Naive B cell (primary cell): ENCODE measurements at places on chromosomes 11 and 22. TPM values are rescaled to one million over a fixed set of nuclear protein-coding genes. Genes with fewer than 3 reads are reported as not detected.

SLC22A6 gene
- polyA plus RNA-seq = not detected

CDC42BPG gene
- polyA plus RNA-seq = 0.25 TPM

CEND1 gene
- not detected for polyA plus RNA-seq

DERL3 gene
- polyA plus RNA-seq = 27.3 TPM

TMEM45B gene
- not detected for polyA plus RNA-seq

PDHX gene
- polyA plus RNA-seq = 19.8 TPM

PNPLA5 gene
- not detected for polyA plus RNA-seq

FIBIN gene
- polyA plus RNA-seq = not detected

C11orf87 gene
- not detected for polyA plus RNA-seq

PIK3IP1 gene
- polyA plus RNA-seq = 190 TPM

SYT9 gene
- not detected for polyA plus RNA-seq

DNA sequence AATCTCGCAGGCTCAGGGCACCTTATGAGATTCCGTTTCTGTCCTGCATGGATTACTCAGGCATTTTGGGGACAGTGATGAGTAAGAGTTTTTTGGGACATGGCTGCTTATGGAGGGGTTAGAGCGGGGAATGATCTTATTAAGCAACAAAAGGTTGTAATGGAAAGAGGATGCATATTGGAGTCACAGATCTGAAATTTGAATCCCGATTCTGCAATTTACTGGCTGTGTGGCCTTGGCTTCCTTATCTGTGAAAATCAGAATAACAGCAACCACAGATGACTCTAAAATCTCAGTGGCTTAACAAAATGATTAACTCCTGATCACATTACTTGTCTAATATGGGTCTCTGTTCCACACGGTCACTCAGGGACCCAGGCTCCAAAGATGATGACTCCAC is 5.8 kb downstream of the TSPAN18 start:
- H3K27me3 ChIP-seq = peaks cover 34% of the 10 kb centered on the region
- H3K4me3 ChIP-seq = no peak overlapping the region
- peaks cover 12% of the 10 kb centered on the region for H3K4me1 ChIP-seq
- H3K36me3 ChIP-seq = no peaks in the 10 kb centered on the region

GRCh38 chr11:134728186-134728585 is 316.1 kb upstream of the B3GAT1 start:
- H3K4me3 ChIP-seq = no peak overlapping the region
- no peaks in the 10 kb centered on the region for H3K4me1 ChIP-seq
- DNase-seq = no peak
- no peaks in the 10 kb centered on the region for H3K36me3 ChIP-seq

GRCh38 chr11:114413958-114414357 is 13.5 kb downstream of the RBM7 start:
- no peak for DNase-seq
- peaks cover 8% of the 10 kb centered on the region for H3K36me3 ChIP-seq
- H3K4me3 ChIP-seq = no peak overlapping the region
- no peaks in the 10 kb centered on the region for H3K27me3 ChIP-seq
- H3K27ac ChIP-seq = no peak overlapping the region
- H3K4me1 ChIP-seq = peaks cover 2% of the 10 kb centered on the region

GRCh38 chr11:35316161-35316560 is 103.2 kb downstream of the SLC1A2 start:
- peaks cover 35% of the 10 kb centered on the region for H3K4me1 ChIP-seq
- no peaks in the 10 kb centered on the region for H3K27me3 ChIP-seq
- DNase-seq = no peak
- H3K36me3 ChIP-seq = no peaks in the 10 kb centered on the region
- no peak overlapping the region for H3K4me3 ChIP-seq
- H3K27ac ChIP-seq = no peak overlapping the region

- no peaks in the 10 kb centered on the region for H3K27me3 ChIP-seq
- no peaks in the 10 kb centered on the region for H3K36me3 ChIP-seq
- DNase-seq = no peak
- H3K27ac ChIP-seq = peak overlapping the region; percentile 16
- H3K4me1 ChIP-seq = peaks cover 6% of the 10 kb centered on the region
These were observed 4.8 kb upstream of the NUP98 start for GRCh38 chr11:3802011-3802790.

DNA sequence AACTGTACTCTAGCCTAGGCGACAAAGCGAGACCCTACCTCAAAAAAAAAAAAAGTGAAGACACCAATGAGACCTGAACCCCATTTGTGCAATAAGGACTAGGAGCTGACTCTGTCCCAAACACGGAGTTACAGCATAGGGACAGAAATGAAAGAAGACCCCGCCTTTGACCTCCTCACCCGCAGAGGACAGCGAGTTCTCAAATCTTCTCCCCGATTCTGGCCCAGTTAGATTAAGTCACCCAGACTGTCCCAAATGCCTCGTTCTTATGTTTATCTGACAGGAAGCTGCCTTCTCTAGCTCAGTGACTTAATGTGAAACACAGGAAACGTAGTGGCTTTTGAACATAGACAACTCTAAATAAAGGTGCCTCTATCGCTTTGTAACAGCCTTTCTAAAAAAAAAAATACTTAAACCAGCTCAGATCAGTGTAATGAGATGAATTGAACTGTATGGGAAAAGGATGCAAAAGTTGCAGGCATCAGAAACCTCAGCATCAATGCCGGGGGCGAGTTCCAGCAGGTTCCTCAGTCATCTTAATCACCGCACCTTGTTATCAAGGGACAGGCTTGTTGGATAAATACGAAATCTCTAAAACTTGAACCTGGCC is 10.6 kb downstream of the MYH9 start:
- H3K4me1 ChIP-seq = peaks cover 95% of the 10 kb centered on the region
- no peaks in the 10 kb centered on the region for H3K27me3 ChIP-seq
- peak overlapping the region; percentile 87 for H3K4me3 ChIP-seq

DNA sequence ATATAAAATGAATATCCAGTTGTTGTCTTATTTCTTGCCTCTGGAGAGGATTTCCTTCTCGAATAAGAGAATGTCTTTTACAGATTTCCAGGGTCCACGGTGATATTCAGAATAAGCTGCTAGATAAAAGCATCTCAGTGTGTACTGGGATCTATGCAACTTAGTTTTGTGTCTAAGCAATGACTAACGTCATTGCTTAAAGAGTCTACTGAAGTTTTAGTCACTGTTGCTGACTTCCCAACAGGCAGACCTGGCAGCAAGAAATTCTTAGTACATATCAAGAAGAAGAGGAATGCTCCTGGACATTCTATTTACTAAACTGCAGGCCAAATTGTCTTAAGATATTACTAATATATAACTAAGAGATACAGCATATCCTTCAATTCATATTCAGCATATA is 70.3 kb downstream of the SOX6 start:
- no peaks in the 10 kb centered on the region for H3K27me3 ChIP-seq
- H3K27ac ChIP-seq = no peak overlapping the region
- H3K4me1 ChIP-seq = no peaks in the 10 kb centered on the region

DNA sequence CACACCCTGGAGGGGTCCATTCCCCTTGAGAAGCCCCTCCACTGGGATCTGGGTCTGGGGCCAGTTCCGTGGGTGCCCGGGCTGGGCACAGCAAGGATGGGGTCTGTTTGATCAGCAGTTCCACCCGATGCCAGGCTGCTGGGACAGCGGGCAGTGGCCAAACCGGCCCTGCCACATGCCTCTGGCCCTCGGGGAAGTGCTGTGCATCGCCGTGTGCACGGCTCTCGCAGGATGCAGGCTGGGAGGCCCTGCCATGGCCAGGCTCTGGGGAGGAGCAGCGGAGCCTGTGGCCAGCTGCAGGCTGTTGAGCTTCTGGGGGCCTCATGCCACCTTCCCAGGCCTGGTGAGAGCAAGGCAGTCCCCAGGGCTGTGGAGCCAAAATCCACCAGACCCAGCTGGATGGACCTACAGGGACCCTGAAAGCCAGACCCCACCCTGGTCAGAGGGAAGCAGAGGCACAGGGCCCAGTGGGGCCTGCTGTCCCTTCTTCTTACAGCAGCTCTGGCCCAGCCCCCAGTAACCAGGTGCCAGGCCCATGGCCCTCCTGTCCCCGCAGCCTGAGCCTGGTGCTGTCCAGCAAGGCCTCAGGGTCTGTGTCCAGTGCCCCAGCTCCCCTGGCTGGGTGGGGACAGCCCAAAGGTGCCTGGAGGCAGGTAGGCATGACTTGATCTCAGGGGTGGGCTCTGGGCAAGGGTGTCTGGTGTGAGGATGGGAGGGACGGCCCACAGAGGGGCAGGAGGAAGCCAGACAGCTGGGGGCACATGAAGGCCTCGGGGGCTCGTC is 57.3 kb downstream of the WNT7B start:
- H3K27me3 ChIP-seq = peaks cover 36% of the 10 kb centered on the region
- DNase-seq = no peak
- peaks cover 7% of the 10 kb centered on the region for H3K4me1 ChIP-seq
- H3K27ac ChIP-seq = no peak overlapping the region
- H3K4me3 ChIP-seq = no peak overlapping the region
- no peaks in the 10 kb centered on the region for H3K36me3 ChIP-seq

DNA sequence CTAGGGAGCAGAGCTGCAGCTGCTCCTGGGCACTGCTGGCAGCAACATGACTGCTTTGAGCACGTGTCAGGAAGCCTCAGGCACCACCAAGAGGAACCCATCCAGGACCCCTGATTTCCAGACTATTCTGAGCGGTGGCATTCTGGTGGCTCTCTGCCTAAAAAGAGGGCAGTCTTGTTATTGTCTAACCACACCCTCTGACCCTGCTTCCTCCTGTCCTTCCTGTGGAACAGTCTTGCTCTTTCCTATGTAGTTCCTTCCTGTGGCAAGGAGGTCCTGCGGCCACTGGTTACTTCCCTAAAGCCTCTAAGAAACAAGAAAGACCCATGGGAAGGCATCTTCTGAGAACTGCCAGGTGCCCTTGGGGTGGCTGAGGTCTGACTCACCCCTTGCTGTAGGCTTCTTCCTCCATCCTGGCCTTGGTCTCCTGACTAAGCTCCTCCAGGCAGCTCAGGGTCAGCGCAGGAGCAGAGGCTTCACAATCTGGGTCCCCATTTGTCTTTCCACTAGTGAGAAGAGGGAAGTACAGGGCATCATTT is 13.1 kb upstream of the LYVE1 start:
- H3K27me3 ChIP-seq = no peaks in the 10 kb centered on the region
- no peak for DNase-seq
- H3K27ac ChIP-seq = peak overlapping the region; percentile 84
- H3K4me1 ChIP-seq = peaks cover 82% of the 10 kb centered on the region
- no peaks in the 10 kb centered on the region for H3K36me3 ChIP-seq
- H3K4me3 ChIP-seq = peak overlapping the region; percentile 23

DNA sequence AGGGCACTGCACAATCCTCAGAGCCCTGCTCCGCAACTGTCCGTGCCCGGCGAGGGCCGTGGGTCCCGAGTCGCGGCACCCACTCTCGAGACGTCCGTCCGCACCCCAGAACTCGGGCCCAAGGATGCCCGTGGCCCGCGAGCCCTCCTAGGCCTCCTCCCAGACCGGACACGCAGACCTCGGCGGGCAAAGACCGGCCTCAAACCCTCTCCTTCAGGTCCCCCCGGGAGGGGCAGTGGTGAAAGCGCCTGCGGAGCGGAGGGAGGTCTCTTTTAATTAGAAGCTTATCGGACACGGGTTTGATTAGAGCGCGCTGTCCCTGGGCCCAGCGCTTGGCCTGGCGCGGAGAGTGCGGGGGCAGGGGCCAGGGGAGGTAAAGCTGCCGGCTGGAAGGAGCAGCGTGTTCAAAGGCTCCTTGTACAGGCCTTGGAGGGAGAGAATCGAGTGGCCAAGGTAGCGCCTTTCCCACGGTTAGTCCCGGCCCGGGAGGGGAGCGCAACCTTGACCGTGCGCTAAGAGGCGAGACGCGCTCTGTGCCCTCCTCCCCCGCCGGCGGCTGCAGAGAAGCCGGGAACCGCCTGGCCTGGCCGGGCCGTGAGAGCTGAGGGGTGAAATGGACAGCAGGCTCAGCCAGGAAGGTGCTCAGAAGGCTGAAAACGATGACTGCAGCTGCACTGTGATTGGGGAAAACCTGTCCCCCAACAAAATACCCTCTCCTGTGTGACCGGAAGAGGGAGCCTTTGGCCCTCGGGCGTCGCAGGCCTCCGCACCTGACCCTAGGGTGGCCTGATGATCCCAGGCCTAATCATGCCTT is 4.6 kb downstream of the WT1 start:
- H3K4me1 ChIP-seq = peaks cover 10% of the 10 kb centered on the region
- H3K27ac ChIP-seq = no peak overlapping the region
- DNase-seq = no peak
- H3K4me3 ChIP-seq = no peak overlapping the region

GRCh38 chr11:71302534-71302909 is 50.1 kb upstream of the SHANK2 start:
- H3K27ac ChIP-seq = no peak overlapping the region
- no peaks in the 10 kb centered on the region for H3K4me1 ChIP-seq
- no peak overlapping the region for H3K4me3 ChIP-seq
- DNase-seq = no peak
- peaks cover 49% of the 10 kb centered on the region for H3K27me3 ChIP-seq

GRCh38 chr11:82233201-82233600 is 500.5 kb downstream of the FAM181B start:
- H3K4me3 ChIP-seq = no peak overlapping the region
- no peaks in the 10 kb centered on the region for H3K4me1 ChIP-seq
- DNase-seq = no peak
- no peaks in the 10 kb centered on the region for H3K27me3 ChIP-seq
- H3K27ac ChIP-seq = no peak overlapping the region

DNA sequence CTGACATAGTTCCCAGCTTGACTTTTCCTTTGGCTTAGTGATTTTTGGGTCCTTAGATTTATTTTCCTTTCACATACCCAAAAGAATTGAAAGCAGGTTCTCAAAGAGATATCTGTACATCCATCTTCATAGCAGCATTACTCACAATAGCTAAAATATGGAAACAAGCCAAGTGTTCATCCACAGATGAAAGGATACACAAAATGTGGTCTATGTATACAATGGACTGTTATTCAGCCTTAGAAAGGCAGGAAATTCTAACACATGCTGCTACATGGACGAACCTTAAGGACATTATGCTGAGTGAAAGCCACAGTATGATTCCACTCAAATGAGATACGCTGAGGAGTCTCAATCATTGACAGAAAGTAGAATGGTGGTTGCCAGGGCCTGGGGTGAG is 171.8 kb downstream of the IGLL1 start:
- H3K36me3 ChIP-seq = no peaks in the 10 kb centered on the region
- peaks cover 5% of the 10 kb centered on the region for H3K27me3 ChIP-seq
- no peak for DNase-seq
- no peak overlapping the region for H3K4me3 ChIP-seq
- no peaks in the 10 kb centered on the region for H3K4me1 ChIP-seq
- H3K27ac ChIP-seq = no peak overlapping the region

DNA sequence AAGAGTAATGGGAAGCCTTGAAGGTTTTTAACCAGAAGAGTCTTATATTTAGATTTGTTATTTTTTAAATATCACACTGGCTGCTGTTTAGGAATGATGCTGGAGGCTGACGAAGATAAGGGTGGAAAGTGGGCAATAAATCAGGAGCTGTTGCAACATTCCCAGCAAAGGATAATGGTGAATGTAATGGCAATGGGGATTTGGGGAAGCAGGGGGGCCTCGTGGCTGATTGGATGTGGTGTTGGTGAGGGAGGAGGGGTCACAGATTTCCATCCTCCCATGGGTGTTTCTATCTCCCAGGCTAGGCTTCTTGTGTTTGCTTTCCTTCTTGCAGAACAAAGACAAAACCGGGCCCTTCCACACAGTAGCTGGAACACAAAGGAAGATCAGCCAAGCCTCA is 80.8 kb downstream of the PIWIL4 start:
- no peak for DNase-seq
- no peaks in the 10 kb centered on the region for H3K27me3 ChIP-seq
- H3K4me3 ChIP-seq = no peak overlapping the region
- no peak overlapping the region for H3K27ac ChIP-seq
